ENCODE measurements at places on chromosomes 4 and X.

- no peak overlapping the region for H3K27ac ChIP-seq
- H3K36me3 ChIP-seq = no peaks in the 10 kb centered on the region
- no peaks in the 10 kb centered on the region for H3K27me3 ChIP-seq
- no peak overlapping the region for H3K4me3 ChIP-seq
- DNase-seq = no peak
Measured at GRCh38 chr4:131499141-131499873, 1649.8 kb upstream of the PCDH10 start.

- no peaks in the 10 kb centered on the region for H3K36me3 ChIP-seq
- no peak for DNase-seq
- H3K27ac ChIP-seq = no peak overlapping the region
- H3K4me3 ChIP-seq = no peak overlapping the region
Measured at GRCh38 chr4:175651756-175652310, 160.2 kb downstream of the GPM6A start.

- no peaks in the 10 kb centered on the region for H3K27me3 ChIP-seq
- H3K4me3 ChIP-seq = no peak overlapping the region
- no peak for DNase-seq
- H3K27ac ChIP-seq = no peak overlapping the region
Measured at GRCh38 chr4:75919920-75920319, 17.7 kb upstream of the PPEF2 start.

DNA sequence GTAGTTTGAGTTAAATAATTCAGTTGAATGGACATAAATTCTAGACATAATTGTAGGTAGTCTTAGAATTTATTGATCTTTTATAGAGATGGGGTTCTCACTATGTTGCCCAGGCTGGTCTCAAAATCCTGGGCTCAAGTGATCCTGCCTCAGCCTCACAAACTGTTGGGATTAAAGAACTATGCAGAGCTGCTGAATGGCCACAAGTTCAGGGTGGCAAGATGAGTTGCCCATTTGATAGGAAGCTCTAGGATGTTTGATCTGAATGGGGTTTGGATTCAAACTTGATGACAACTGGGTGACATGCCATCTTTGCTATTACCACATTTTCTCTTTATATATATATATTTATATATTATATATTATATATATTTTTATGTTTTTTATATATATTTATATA is 3.6 kb downstream of the RPL36A start:
- H3K4me1 ChIP-seq = no peaks in the 10 kb centered on the region
- no peak overlapping the region for H3K27ac ChIP-seq
- H3K4me3 ChIP-seq = no peak overlapping the region
- no peaks in the 10 kb centered on the region for H3K27me3 ChIP-seq

GRCh38 chrX:28693101-28693500 is 105.9 kb downstream of the IL1RAPL1 start:
- H3K4me1 ChIP-seq = no peaks in the 10 kb centered on the region
- no peaks in the 10 kb centered on the region for H3K36me3 ChIP-seq
- H3K27ac ChIP-seq = no peak overlapping the region
- no peaks in the 10 kb centered on the region for H3K27me3 ChIP-seq

GRCh38 chrX:149527705-149528104 is 13.1 kb upstream of the EOLA1 start:
- no peak overlapping the region for H3K27ac ChIP-seq
- DNase-seq = no peak
- no peak overlapping the region for H3K4me3 ChIP-seq
- no peaks in the 10 kb centered on the region for H3K4me1 ChIP-seq

DNA sequence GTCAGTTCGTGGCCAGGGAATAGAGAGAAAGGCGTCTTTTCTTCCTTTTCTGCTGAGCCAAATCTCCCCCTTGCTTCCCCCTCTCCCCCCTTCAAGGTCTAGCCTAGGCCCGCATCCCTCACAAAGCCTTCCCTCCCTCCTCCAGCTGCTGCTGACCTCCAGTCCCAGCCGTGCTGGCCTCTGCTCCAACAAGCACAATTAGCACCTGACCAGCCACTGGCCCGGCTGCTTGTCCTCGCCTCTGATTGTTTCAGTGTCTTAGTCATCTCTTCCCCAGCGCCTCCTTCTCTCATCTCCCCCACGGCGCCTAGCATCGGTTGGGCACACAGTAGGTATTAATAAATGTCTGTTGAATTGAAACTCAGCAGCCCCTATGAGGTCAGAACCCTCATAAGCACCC is 4.2 kb downstream of the ELF4 start:
- H3K4me3 ChIP-seq = no peak overlapping the region
- H3K36me3 ChIP-seq = no peaks in the 10 kb centered on the region
- no peaks in the 10 kb centered on the region for H3K4me1 ChIP-seq
- DNase-seq = no peak
- H3K27ac ChIP-seq = no peak overlapping the region

DNA sequence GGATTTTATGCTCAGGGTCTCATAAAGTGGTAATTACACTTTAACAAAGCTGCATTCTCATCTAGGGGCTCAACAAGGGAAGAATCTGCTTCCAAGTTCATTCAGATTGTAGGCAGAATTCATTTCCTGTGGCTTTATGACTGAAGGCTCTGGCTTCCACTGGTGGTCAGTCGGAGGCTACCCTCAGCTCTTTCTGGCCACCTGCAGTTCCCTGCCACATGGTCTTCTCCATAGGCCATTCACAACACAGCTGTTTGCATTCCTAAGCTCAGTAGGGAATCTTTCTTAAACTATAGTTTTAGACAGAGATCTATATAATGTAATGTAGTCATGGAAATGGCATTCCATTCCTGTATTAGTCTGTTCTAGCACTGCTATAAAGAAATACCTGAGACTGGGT is 973.0 kb upstream of the SLIT2 start:
- H3K4me3 ChIP-seq = no peak overlapping the region
- no peaks in the 10 kb centered on the region for H3K36me3 ChIP-seq
- H3K27me3 ChIP-seq = no peaks in the 10 kb centered on the region
- no peaks in the 10 kb centered on the region for H3K4me1 ChIP-seq

- H3K4me1 ChIP-seq = peaks cover 31% of the 10 kb centered on the region
- H3K4me3 ChIP-seq = no peak overlapping the region
- H3K36me3 ChIP-seq = peaks cover 13% of the 10 kb centered on the region
- no peaks in the 10 kb centered on the region for H3K27me3 ChIP-seq
Measured at GRCh38 chr4:24809376-24809775, 14.0 kb downstream of the SOD3 start.

DNA sequence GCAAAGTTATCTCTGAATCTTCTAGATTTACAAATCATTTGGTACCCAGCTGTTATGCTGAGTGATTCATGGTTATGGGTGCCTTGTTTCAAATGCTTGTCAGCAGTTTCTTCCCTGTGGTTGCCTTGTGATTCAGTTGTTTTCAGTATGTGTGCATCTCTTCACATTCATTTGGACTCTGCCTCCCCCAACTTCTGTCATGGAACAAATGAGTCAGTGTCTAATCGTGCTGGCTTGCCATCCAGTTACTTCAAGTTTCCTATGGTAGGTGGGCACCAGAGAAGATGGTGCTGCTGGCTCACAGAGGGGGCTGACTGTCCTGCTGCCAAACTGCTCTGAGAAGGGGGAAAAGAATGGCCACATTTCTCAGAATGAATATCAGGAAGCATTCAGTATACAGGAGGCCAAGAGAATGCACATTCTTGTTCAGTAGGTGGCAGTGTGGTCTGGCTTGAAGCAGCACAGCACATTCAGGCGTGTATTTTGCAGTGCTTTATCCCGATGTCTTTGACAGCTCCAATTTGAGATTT is 260.9 kb downstream of the GLUD2 start:
- H3K4me1 ChIP-seq = no peaks in the 10 kb centered on the region
- no peaks in the 10 kb centered on the region for H3K27me3 ChIP-seq
- no peaks in the 10 kb centered on the region for H3K36me3 ChIP-seq
- no peak overlapping the region for H3K27ac ChIP-seq
- H3K4me3 ChIP-seq = no peak overlapping the region
- no peak for DNase-seq

DNA sequence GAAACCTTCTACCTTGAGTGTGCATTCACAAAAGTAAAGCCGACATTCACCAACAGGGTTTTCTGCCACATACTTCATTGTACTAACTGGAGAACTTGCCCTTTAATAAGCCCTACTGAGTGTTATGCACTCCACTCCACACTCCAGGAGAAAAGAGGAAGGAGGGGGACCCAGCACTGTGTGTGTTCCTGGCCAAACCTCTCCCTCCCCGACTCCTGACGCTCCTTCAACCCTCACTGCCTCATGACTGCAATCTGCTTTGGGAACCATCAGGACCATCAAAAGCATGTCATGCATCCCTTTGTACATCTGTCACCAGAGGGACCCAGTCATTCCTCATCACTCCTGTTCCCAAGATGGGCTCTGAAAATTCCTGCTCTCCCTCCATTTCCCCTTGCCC is 143.7 kb downstream of the RASL11B start:
- H3K27ac ChIP-seq = no peak overlapping the region
- no peaks in the 10 kb centered on the region for H3K27me3 ChIP-seq
- no peaks in the 10 kb centered on the region for H3K36me3 ChIP-seq
- H3K4me1 ChIP-seq = peaks cover 17% of the 10 kb centered on the region
- H3K4me3 ChIP-seq = no peak overlapping the region
- no peak for DNase-seq

DNA sequence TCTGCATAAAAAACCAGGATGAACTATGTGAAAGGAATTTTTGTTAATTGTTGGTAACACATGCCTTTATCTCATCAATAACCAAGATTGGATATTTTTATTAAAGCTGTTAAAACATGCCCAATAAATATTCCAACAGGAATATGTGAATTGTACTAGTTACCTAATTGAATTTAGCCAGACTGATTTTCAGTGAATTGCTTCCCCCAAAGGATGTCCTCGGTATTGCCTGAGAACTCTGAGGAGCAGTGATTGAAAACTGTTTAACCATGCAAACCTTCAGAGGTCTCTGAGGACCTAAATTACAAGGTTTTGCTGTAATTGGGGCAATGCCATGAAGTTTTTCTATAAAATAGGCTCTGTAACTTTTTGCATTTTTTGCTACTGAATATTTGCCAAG is 66.6 kb downstream of the BLTP1 start:
- H3K27ac ChIP-seq = no peak overlapping the region
- DNase-seq = no peak
- no peak overlapping the region for H3K4me3 ChIP-seq
- no peaks in the 10 kb centered on the region for H3K4me1 ChIP-seq
- H3K27me3 ChIP-seq = no peaks in the 10 kb centered on the region
- no peaks in the 10 kb centered on the region for H3K36me3 ChIP-seq

- H3K36me3 ChIP-seq = no peaks in the 10 kb centered on the region
- no peak for DNase-seq
- no peak overlapping the region for H3K4me3 ChIP-seq
- no peaks in the 10 kb centered on the region for H3K4me1 ChIP-seq
- H3K27ac ChIP-seq = no peak overlapping the region
- H3K27me3 ChIP-seq = no peaks in the 10 kb centered on the region
Measured at GRCh38 chr4:115515366-115515765, 401.9 kb upstream of the NDST4 start.

DNA sequence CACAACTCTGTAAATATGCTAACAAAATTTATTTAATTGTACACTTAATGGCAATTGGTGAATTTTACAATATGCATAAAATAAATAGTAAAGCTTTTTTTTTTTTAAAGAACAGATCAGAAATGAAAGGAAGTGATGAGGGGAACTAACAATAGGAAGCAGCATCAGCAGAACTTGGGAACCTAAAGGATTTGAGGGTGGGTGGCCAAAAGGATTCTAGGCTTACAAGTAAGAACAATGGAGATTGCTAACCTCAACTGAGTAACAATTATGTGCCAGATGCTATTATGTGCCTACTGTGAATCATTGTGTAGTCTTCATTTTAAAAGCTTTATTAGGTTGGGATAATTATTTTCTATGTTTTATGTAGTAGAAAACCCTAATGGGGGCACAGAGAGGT is 185.2 kb downstream of the LDB2 start:
- H3K36me3 ChIP-seq = no peaks in the 10 kb centered on the region
- no peak overlapping the region for H3K4me3 ChIP-seq
- H3K27me3 ChIP-seq = no peaks in the 10 kb centered on the region
- no peak for DNase-seq
- H3K4me1 ChIP-seq = no peaks in the 10 kb centered on the region

DNA sequence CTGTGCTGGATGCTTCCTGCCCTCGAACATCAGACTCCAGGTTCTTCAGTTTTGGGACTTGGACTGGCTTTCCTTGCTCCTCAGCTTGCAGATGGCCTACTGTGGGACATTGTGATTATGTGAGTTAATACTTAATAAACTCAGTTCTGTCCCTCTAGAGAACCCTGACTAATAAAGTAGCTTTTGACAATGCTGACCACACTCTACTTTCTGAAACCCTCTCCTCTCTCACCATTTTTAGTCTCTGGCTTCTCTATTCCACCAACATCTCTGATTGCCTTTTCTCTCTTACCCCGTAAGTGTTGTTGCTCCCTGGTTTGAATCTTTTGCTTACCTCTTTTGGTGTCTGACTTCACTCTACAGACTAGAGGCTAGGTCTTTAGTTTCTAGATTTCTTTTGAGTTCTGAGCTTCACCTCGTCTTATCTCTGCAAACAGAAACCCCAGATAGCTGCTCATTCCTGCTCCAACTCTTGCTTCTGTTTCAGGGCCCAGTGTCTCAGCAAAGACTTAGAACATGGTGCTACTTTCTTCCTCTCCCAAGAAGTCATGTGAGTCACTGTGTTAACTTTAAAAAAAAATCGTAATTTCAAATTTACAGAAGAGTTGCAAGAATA is 11.4 kb downstream of the TMSB4X start:
- H3K36me3 ChIP-seq = no peaks in the 10 kb centered on the region
- no peaks in the 10 kb centered on the region for H3K27me3 ChIP-seq

DNA sequence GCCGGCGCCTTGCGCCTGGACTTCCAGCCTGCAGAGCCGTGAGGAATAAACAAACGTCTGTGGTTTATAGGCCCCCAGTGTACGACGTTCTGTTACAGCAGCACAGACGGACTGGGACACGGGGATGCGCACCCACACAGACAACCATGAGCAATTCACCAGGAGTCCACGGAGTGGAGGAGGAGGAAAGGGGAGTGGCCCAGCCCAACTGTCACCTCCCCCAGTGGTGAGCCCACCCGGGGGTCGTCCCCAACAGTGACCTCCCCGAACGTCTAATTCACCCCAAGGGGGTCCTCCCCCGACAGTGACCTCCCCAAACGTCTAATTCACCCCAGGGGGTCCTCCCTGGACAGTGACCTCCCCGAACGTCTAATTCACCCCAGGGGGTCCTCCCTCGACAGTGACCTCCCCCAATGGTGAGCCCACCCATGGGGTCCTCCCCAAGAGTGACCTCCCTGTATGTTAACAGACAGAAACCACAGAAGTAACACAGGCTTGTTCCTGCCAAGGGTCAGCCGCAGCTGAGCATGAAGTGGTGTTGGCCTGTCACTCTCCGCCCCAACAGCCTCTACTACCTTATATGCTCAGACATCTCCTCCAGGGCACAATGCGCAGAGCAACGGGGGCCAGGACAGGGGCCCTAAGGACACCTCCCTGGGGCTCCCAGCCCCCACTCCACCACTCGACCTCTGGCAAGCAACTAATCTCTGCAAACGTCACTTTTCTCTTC is 6.2 kb downstream of the GAK start:
- DNase-seq = no peak
- H3K4me1 ChIP-seq = peaks cover 15% of the 10 kb centered on the region
- H3K27ac ChIP-seq = no peak overlapping the region
- no peaks in the 10 kb centered on the region for H3K36me3 ChIP-seq
